Left renal pelvis (tissue), 4 donors: ENCODE measurements at places on chromosomes 11 and 22. TPM values are rescaled to one million over a fixed set of nuclear protein-coding genes. Genes with fewer than 3 reads are reported as not detected.
A peak's percentile ranks its signal among the peaks of the same experiment; 100 is the strongest.

GPHA2 gene
- 1.7 TPM for polyA plus RNA-seq

SYT7 gene
- 5.2 TPM for polyA plus RNA-seq

CARNS1 gene
- polyA plus RNA-seq = 2.0 TPM

MAP6 gene
- 8.3 TPM for polyA plus RNA-seq

C11orf52 gene
- 9.3 TPM for polyA plus RNA-seq

APOL5 gene
- not detected for polyA plus RNA-seq

IL18 gene
- polyA plus RNA-seq = 6.0 TPM

SEC14L2 gene
- 7.3 TPM for polyA plus RNA-seq

GRCh38 chr22:19674929-19675253 lies 39.4 kb upstream of the SEPTIN5 start:
- no peak for DNase-seq

- DNase-seq = no peak
Measured at GRCh38 chr22:30420347-30421125, 5.0 kb upstream of the MTFP1 start.

GRCh38 chr11:69890476-69890875 lies 71.3 kb upstream of the FGF3 start:
- no peak for DNase-seq

DNA sequence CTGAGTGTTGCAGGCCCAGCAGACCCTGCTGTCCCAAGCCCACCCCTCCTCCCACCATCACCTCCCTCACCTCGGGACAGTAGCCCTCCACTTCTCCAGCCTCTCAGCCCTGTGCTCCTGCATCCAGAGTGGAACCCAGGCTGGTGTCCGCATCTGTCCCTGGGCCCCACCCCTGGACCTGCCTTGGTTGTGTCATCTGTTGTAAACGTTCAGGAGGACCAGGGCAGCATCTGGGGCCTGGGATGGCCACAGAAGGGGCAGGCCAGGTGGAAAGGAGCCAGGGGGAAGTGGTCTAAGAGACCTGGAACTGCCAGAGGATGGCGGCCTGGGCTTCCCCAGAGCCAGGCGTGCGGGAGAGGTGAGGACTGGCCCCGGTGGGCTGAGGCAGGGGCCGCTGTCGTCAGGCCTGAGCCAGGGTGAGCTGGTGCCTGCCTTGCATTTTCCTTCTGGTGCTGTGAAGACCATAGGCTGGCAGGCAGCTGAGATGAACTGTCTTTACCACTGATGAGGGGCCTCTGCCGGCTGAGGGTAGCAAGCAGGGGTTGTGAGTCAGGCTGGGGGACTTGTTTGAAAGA lies 26.1 kb upstream of the MGAT3 start:
- no peak for DNase-seq

- no peak for DNase-seq
Measured at GRCh38 chr11:64367931-64368672, 9.1 kb downstream of the RPS6KA4 start.

GRCh38 chr11:45337583-45338360 lies 51.6 kb upstream of the SYT13 start:
- DNase-seq = no peak

DNA sequence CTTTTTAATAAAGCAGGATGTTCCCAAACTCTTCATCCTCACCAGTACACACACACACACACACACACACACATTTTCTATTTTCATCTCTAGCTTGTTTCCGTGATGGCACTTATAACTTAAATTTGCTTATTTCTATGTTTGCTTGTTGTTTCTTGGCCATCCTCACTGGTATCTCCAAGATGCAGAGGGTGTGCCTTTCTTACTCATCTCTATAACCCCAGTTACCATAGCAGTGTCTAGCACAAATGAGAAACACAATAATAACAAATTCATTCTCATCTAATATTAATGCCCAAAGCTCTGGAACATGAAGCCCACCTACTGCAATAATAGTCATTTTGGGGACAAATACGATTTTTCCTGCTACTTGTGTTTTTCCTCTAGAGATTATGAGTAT lies 156.3 kb downstream of the GRM5 start:
- no peak for DNase-seq

GRCh38 chr11:112226831-112227401 lies 688 bp downstream of the PTS start:
- no peak for DNase-seq

DNA sequence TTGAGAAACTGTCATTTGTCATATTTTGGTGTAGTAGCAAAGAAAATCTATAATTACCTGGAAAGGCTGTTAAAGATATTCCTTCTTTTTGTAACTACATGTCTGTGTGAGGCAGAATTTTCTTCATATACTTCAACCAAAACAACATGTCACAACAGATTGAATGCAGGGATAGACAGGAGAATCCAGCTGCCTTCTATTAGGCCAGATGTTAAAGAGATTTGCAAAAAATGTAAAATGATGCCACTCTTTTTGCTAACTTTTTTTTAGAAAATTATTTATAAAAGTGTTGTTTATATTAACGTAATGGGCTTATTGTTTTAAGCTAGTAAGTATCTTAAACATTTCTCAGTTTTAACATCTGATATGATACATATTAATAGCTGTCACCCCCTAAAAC lies 12.7 kb downstream of the DGKZ start:
- no peak for DNase-seq

- no peak for DNase-seq
Measured at GRCh38 chr11:57124505-57124904, 57.2 kb upstream of the LRRC55 start.

- DNase-seq = no peak
Measured at GRCh38 chr11:18768978-18769377, 22.6 kb downstream of the PTPN5 start.

- DNase-seq = no peak
Measured at GRCh38 chr22:50561401-50562358, 1.0 kb downstream of the SYCE3 start.

DNA sequence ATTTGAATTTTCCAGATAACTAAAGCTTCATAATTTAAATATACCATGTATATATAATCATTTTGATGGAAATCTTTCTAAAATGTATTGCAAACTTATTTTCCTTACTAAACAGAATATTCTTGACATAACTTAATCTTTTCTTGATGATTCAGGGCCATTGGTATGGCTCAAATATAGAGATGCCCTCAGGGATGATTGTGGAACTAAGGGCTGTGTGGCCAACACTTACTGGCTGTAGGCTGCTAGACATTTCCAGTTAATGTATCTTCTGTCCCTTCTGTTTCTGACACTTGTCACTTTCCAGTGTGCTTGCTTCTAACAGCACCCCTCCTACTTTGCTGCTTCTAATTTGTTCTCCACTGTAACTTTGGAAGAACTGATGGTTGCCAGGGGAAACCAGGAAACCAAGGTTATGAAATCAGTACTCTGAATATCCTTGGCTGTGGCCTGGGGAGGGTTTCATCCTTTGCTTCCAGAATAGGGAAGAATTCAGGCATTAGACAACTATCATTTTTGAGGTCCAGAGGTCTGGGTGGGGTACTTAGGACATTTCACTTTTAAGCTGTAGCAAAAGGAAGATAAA lies 697.2 kb downstream of the ETS1 start:
- DNase-seq = no peak

- no peak for DNase-seq
Measured at GRCh38 chr11:86624366-86624765, 48.0 kb downstream of the ME3 start.

GRCh38 chr22:23552573-23552972 lies 27.5 kb downstream of the IGLL1 start:
- no peak for DNase-seq

DNA sequence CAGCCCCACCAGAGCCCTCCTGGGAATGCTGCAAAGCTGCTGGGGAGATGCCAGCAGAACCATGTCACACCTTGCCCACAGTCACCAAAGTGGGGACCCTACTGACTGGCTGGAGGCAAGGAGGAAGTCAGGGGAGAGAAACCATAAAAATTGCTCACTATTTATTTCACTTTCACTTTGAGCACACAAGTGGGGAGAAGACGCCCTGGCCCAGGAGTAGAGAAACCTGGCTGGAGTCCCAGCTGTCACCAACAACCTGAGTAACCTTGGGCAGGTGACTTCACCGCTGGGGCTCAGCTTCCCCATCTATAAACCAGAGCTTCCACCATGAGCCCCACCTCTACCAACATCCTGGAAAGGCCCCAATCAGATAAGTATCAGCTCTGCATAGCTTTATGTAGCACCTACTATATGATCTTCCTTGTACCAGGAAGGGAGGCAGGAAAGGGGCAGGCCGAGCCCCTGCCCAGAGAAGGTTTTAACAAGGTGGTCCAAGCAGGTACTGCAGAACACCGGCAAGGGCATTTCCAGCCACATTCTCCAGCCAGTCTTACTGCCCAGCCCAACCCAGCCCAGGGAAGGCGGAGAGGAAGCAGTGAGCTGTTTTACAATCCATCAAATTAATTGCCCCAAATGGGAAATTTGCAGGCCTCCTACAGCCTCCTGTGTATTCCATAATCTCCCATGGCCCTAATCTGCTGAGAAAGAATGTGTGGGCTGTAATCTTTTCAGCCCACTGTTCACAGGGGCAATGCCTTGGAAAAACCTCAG lies 27.6 kb downstream of the PLEKHA7 start:
- DNase-seq = peak; percentile 42

- no peak for DNase-seq
Measured at GRCh38 chr11:116460156-116460920, 312.4 kb downstream of the BUD13 start.

GRCh38 chr11:65401073-65401802 lies 14.8 kb downstream of the FRMD8 start:
- no peak for DNase-seq

DNA sequence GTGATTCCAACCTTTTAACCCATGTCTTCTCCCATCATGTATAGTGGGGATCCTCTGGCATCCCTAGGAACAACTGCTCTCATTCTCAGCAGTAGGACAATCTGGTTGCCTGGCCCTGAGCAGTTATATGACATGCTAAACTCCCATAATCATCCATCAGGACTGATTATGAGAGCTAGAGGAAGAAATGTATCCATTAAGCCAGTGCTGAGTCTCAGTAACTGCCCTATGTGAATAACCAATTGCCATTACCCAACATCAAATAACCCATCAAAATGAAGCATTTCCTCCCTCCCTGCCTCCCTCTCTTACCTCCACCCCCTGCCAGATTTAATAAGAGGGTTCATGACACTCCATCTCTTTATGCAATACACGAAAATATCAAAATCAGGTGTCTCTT lies 277.6 kb downstream of the NXPE2 start:
- DNase-seq = no peak

DNA sequence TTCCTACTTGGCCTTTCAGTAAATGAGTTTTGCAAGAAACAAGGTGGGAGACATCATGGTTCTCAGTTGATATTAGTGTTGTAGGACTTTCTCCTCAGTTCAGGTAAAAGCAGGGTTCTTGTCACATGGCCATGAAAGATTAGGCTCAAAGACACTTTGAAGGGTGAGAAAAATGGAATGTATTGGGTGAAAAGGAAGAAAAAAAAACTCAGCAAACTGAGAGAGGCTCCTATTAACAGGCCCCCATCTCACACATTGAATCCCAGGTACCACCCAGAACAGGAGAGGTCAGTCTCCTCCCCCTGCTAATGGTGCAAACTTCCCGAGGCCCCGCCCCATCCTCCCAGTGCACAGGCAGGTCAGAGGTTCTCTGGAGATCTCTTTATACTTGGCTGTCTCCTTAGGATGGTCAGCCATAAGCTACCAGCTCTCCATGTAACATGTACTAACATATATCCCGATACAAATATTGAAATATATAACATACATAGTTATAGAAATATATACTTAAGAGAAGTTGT lies 62.2 kb downstream of the MICAL2 start:
- DNase-seq = no peak

DNA sequence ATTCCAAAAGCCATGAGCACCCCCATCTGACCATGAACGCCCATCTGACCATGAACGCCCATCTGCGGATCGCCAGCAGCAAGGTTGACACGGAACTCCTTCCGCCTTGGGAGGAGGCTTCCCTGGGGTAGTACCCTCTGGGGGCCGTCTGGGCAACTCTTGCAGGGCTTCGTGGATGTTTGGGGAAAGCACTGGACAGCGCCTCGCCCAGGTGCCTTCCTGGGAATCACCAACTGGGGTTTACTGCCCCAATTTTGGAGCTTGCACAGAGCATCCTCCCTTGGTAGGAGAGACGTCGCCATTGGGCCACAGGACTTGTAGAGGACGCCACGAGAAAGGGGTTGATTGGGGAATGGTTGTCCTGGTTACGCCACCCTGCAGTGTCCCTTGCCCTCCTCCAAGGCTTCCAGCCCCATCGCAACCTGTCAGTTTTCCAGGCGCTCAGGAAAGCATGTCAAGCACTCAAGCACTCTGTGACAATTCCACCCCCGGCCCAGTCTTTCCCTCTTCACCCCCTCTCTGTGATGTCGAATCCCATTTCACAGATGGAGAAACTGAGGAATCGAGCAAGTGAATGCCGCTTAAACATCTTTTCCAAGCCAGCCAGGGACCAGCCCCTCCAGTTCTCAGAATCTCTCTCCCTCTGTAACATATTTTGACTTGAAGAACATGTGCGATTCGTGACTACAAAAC lies 914 bp upstream of the PRDM11 start:
- DNase-seq = peak; percentile 16

GRCh38 chr22:31206896-31207687 lies 5.0 kb upstream of the LIMK2 start:
- no peak for DNase-seq

DNA sequence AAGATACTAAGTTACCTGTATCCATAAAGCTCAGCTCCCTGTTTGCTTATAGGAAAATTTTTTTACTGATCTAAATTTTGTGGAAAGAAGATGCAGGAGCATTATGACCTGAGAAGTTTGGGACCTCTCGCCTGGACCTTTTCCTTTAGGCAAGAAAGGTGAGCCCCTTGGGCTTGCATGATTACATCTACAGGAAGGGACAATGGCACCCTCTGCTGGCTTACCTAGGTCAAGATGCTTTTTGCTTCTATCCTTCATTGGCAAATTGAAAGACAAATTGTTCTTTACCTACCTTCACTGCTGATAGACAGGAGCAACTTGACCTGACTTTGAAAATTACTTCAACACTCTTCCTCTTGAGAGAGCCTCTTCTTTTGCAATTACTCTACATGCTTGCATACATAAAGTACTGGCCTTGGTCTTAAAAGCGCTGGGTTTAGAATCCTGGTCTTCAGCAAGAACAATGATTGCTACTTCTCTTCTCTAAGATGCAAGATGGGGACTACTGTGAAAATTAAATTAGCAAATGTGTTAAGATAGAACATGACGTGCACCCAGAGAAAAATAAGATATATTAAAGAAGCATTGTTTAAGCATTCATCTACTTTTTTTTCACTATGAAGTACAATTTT lies 147.2 kb downstream of the TRPC6 start:
- DNase-seq = no peak
